ENCODE measurements at places on chromosomes 7 and 10.

GRCh38 chr7:726854-727103 is 280 bp downstream of the DNAAF5 start:
- no peak for DNase-seq

GRCh38 chr10:77555591-77556212 is 81.9 kb downstream of the KCNMA1 start:
- no peak for DNase-seq

DNA sequence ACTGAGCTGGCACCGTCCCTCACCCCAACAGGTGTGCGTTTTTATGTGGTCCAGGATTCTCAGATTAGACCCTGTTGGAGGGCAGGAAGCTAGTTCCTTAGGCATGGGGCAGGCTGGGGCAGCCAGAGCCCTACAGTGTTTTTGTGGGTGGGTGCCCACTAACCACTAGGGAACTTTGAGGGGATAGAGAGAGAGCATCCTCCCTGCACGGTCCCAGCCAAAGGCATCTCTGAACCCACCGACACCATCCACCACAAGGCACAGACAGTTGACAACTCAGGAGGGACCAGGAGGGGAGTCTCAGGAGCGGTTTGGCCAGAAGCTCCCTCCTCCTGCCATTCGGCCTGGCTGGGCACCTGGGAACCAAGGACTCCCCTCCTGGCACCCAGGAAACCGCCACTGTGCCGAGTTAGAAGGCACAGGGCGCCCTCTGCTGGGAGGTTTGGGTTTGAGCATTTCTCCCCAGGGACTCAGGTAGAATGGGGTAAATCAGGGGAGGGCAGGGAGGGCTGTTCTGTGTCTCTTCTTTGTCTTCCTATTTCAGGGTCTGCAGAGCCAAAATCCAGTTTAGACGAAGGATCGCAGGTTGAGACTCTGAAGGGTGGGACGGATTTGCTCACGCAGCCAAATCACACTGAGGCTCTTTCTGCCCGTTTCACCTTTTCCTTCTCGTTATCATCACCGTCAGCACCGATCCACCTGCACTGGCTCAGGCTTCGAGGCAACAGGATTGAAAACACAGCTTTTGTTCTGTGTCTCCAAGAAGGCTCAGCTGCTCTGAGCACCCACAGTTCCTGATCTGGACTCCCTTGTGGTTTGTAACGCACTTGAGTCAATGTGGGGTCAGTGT is 84.8 kb upstream of the COL13A1 start:
- DNase-seq, result peak; percentile 70

DNA sequence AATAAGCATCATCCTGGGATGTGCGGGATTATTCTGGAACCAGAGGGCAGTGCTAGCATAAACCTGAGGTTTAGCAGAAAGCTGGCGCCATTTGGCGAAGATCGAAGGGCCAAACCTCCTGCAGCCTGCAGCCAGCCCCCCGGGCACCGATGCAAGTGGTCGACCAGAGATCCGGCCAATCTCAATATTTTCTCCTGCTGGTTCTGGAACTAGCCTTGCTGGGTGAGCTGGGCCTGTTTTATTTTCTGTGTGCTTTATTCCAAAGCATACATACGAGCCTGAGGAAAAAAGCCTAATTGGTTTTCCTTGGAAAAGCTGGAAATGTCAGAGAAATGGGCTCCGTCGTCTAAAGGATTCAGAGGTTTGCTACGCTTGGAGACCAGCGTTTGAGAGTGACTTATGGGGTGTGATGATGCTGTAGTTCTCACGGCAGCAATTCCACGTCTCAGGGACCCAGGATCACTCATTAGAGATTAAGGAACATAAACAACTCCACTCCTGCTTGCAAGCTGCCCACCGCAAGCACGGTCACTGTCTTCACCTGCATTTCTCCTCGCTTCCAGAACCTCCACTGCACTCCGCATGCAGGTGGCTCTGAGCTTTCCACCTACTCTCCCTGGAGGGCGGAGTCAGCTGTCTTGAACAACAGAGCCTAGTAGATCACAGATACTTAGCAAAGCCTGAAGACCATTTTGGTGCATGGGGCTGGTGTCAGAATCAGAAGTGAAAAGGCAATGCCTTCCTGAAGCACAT is 60.2 kb downstream of the PRKAG2 start:
- DNase-seq, result peak; percentile 22

DNA sequence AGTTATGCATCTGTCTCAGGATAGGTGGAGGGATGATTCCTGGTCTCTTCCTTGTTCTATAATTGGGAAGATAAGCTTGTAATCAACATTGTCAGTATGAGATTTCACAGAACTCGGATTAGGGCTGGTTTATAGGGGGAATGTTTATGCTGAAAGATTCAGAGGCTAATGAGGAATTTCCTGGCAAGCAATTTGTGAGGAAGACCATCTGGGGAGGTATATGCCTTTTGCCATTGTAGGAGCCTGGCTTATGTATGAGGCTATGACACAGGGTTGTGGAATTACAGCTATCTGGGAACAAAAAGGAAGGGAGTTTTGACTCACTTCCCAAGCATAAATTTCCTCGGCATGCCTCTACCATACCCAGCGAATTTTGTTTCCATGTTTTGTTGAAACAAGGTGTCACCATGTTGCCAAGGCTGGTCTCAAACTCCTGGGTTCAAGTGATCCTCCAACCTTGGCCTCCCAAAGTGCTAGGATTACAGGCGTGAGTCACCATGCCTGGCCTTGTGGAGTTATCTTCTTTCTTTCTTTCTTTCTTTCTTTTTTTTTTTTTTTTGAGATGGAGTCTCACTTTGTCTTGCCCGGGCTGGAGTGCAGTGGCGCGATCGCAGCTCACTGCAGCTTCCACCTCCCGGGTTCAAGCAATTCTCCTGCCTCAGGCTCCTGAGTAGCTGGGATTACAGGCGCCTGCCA is 1.6 kb upstream of the COPS6 start:
- no peak for DNase-seq

DNA sequence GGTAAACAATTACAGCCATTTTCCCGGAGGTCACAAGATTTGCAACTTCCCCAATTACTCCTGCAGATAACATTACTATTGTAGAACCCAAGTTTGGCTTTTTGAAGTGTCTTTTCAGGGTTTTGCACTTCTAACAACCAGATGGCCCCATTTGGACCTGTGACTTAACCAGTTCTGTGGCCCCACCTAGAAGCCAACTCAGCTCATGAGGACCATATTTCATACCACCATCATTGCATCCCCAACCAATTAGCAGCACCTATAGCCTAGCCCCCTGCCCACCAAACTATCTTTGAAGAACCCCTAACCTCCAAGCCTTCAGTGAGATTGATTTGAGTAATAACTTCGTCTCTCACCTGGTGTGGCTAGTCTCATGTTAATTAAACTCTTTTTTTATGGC is 51.3 kb upstream of the WDR11 start:
- DNase-seq, result no peak

DNA sequence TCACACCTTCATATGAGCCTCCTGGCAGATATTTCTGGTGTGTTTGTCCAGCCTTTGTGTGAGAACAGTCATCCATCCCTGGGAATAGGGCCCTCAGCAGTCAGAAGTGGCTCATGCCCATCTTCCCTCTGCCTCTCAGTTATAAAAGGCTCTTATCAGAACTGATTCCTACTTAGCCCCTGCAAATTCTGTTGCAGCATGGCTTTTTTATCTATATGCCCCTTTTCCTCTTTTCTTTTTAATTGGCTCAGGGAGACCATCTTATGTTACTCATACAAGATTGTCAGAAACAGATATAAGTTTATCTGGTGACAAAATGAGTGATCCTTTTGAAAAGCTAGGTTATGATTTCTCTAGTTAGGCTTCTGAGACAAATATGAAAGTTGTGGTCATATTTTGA is 194.1 kb downstream of the CREB5 start:
- DNase-seq, result no peak

DNA sequence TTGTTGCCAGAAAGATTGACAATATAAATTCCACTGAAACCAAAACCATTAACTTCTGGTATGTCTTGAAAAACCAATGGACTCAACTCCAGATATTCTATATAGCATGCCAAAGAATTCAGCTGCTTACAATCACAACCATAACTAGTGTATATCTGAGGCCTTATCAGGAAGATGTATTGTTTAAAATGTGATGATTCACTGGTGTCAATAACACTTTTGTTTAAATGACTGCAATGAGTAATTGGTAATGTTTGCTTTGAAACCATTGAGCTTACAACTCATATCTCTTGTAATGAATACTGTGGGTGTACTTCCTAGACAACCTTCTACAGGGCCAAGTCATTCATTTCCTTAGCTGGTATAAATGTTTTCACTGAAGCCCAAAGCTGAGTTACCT is 727.9 kb upstream of the KCND2 start:
- DNase-seq, result no peak

DNA sequence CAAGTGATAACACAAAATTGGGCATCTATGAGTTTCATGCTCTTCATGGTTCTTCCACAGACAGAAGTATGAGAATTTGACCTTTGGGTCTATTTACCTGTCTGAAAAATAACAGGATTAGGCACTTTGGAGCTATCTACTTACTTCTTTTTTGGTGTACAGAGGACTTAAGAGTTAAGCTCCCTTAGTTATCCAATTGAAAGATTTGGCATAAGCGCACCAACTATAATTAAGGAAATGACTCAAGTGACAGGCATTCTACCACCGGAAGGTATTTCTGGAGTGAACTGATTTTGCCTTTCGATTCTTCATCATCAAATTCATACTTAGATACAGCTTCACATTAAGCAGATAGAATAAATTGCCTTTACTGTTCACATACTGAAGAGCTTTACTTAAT is 43.9 kb downstream of the IFIT5 start:
- no peak for DNase-seq

- DNase-seq, result no peak
Observed at GRCh38 chr7:150686030-150686631, 625 bp downstream of the GIMAP2 start.

DNA sequence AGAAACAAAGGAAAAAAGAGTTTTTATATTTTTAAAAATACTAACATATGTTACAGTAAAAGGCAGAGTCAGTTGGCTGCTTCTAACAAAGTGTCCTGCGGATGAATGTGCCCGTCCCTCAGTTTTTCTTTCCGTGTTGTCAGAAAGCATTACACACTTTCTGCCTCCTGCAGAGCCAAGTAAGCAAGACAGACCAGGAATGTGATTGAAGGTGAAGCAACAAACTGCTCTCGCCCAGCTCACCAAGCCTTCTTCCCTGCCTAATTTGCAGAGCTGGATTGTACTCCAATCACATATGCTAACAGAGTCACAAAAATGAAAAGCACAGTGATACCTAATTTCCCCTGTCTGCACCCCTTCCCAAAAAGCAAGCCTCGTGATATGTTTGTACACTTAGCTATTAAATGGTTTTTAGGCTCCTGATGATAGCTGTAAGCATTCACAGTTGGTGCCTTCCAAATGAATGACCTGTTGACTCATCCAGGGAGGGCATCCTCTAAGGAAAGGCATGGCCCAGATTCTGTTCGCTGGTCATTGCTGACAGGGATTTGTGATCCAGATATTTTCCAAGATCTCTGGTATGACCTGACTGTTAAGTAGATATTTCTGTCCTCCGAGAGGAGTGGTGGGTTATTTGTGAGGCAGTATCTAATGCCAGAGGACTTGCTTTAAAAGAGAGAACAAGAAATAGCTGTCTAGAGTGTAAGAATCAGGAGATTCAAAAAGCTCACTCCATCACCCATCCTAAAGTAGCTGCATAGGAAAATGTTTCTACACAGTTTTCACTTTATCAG is 187.3 kb upstream of the PLXDC2 start:
- no peak for DNase-seq

- DNase-seq, result no peak
Observed at GRCh38 chr10:71382028-71382427, 14.7 kb upstream of the CDH23 start.

- DNase-seq, result no peak
Observed at GRCh38 chr10:114879541-114880158, 58.1 kb downstream of the FHIP2A start.

Measured in Right ventricle myocardium superior (tissue), 1 donor.